ENCODE measurements at places on chromosomes 16 and 17.

DNA sequence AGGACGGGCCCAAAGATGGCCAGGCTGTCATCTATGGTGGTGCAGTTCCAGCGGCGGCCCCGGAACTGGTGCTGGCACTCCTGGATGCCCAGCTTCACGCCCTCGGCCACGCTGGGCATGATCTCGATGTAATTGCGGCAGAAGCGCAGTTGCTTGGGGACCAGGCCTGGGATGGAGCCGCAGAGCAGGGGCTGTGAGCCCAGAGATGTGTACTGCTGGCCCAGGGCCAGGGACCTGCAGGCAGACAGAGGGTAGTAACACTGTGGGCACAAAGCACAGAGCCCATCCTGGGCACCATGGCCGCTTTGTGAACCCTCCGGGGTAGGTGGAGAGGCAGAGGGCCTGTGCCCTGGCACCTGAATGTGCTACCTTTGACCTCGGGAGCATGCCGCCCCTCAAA, 44.8 kb downstream of the WNT3 start:
- peak; percentile 21 for DNase-seq

- no peak for DNase-seq
Observed at GRCh38 chr17:16007439-16007838, 7.8 kb downstream of the TTC19 start.

GRCh38 chr17:83100220-83100852, 20.9 kb downstream of the METRNL start:
- no peak for DNase-seq

GRCh38 chr16:20333120-20333519, 5.8 kb upstream of the GP2 start:
- DNase-seq, result no peak

DNA sequence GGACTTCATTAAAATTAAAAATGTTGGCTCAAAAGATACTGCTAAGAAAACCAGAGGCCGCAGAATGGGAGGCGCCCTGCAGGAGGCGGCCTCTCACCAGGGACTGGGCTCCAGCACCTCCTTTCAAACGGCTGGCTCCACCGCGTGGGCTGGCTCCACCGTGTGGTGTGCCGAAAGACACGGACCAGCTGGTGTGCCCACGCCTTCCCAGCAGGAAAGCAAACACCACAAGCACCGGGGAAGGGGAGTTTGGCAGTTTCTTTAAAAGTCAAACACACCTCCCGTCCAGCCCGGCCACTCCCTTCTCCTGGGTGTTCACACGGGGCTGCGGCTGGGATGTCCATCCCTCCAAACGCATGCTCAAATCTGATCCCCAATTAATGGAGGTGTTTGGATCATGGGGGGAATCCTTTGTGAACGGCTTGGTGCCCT, 13.9 kb downstream of the HAGH start:
- peak; percentile 59 for DNase-seq

- no peak for DNase-seq
Observed at GRCh38 chr17:16419929-16420271, 4.5 kb downstream of the TRPV2 start.

DNA sequence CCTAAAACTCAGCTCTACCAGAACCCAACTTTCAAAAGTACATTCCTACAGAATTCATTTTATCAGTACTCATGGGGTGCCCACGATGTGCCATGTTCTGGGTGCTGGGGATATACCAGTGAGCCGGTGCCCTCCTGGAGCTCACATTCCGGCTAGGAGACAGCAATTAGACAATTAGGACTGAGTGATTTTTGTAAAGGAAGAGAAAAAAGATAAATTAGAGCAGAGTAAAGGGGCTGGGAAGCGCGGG, 449 bp upstream of the MRPL58 start:
- DNase-seq, result no peak

GRCh38 chr16:68643847-68644246, 1.3 kb upstream of the CDH3 start:
- DNase-seq, result no peak

- DNase-seq, result no peak
Observed at GRCh38 chr17:81222620-81222905, 202 bp downstream of the CEP131 start.

DNA sequence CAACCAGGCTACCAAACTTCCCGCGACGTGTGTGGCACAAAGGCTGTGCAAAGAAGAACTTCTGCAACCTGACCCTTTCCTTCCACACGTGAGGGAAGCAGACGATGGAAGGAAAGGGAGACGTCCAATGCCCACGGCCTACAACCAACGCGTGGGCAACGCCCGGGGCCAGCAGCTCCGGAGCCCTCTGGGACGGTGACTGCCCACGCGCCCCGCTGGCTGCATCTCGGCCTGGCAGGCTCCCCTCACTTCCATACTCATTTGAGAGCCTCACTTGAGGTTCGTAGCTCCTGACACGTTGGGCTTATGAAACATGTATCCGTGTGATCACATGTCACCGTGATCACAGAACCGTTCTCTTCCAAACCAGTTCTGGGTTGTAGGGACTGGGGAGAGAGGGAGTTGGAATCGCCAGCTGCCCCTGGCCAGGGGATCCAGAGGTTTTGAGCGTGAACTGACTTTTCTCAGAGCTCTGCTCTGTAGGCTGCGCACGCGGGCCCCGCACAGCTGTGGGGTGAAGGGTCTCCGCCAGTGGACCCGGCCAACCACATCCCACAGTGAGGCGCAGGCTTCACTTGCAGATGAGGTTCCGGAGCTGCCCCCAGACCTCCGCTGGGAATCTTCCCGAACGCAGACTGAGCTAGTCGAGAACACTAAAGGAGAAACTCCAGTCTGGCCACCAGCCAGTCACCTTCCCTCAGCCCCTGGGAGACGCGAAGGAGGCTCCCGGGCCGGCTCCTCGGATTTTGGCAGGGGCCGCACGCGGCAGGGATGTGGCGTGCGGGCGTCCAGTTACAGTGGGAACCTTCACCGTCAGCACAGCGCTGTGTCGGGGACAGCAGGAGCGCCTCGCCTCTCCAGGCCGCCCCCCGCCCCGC, 1.0 kb downstream of the LMF1 start:
- DNase-seq, result no peak

- no peak for DNase-seq
Observed at GRCh38 chr17:81006891-81007290, 15.2 kb downstream of the CHMP6 start.

- DNase-seq, result no peak
Observed at GRCh38 chr17:28907709-28908475, 5.0 kb upstream of the DHRS13 start.

- no peak for DNase-seq
Observed at GRCh38 chr17:28725660-28726225, 290 bp downstream of the TLCD1 start.

DNA sequence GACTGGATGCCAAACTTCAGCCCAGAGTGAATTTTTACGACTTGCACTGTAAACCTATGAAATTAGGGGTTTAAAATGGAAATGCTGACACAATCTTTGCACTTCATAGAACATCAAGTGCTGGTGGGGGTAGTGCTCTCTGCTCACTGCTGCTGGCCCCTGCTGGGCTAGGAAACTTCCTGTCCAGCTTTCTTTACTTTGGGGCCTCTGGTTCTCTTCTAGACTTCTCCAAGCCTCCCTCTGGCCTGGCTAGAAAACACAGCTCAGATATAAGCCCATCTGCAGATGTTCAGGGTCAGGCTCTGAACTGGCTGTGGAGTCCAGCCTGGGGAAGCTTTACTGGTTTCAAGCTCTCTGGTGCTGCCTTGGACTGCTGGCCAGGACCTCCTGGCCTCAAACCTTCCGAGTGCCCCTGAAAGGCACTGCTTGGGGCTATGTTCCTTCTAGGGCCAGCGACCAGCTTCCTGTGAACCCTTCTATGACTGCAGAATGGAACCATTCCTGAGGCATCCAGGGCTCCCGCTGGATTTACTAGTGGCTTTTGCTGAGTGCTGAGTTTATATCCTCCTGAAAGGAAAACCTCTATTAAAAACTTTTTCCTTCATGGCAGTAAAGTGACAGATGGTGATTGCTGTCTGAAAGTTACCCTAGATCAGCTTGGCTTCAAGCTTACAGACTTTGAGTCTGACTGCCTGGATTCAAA, 59.4 kb downstream of the TBX4 start:
- no peak for DNase-seq

GRCh38 chr17:79778504-79779083, 646 bp downstream of the CBX2 start:
- peak; percentile 64 for DNase-seq

DNA sequence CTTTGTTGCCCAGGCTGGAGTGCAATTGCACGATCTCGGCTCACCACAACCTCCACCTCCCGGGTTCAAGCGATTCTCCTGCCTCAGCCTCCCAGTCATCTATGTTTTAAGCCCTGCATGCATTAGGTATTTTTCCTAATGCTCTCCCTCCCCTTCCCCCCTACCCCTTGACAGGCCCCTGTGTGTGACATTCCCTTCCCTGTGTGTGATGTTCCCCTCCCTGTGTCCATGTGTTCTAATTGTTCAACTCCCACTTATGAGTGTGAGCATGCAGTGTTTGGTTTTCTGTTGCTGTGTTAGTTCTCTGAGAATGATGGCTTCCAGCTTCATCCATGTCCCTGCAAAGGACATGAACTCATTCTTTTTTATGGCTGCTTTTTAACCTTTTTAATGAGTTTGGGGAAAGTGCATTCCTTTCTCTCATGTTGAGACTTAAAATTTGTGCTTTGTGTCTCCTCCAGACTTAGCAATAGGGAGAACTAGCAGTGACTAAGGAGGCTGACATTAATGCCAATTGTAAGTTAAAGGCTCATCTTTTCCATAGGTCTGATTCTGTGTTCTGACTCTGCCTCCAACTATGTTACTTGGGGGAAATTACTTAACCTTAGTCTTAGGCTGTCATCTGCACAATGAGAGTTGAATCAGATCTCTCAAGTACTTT, 17.7 kb upstream of the PHAF1 start:
- no peak for DNase-seq

GRCh38 chr16:69859105-69859989, 91.8 kb upstream of the CLEC18A start:
- DNase-seq, result peak; percentile 54

DNA sequence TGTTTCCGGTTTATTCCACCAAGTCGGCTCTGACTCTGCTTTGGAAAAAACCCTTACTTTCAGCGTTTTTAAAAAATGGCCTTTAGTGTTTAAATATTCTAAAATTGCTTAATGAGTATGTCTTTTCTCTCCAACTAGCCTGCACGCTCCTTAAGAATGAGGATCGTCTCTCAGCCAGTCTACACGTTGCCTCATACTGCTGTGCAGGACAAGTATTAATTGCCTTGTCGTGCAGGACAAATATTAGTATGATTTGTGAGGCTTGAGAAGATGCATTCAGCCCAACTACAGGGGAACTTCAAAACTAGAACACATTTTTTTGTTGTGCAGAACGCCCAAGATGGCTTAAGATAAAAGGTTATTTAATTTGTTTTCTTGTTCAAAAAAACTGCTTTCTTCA, 61.2 kb downstream of the MARCHF10 start:
- no peak for DNase-seq

GRCh38 chr17:63498626-63499195, 21.9 kb downstream of the ACE start:
- no peak for DNase-seq

DNA sequence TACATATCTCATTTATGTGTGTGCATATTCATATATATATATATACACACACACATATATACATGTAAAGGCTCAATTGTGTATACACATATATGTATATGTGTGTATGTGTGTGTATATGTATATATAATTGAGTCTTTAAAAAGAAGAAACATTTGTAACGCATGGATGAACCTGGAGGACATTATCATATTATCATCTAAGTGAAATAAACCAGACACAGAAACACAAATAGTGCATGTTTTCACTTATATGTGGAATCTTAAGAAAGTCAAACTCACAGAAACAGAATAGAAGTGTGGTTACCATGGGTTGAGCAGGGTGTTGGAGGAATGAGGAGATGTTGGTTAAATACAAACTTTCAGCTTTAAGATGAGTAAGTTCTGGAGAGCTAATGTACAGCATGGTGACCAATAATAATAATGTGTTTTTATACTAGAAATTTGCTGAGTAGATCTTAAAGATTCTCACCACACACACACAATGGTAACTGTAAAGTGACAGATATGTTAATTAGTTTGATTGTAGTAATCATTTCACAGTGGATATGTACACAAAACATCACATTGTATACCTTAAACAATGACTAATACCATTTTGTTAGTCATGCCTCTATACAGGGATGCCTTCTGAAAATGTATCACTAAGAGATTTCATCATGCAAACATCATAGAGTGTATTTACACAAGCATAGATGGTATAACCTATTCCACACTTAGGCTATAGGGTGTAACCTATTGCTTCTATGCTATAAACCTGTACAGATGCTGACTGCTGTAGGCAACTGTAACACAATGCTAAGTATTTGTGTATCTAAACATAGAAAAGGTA, 132.6 kb upstream of the CACNG5 start:
- DNase-seq, result no peak

DNA sequence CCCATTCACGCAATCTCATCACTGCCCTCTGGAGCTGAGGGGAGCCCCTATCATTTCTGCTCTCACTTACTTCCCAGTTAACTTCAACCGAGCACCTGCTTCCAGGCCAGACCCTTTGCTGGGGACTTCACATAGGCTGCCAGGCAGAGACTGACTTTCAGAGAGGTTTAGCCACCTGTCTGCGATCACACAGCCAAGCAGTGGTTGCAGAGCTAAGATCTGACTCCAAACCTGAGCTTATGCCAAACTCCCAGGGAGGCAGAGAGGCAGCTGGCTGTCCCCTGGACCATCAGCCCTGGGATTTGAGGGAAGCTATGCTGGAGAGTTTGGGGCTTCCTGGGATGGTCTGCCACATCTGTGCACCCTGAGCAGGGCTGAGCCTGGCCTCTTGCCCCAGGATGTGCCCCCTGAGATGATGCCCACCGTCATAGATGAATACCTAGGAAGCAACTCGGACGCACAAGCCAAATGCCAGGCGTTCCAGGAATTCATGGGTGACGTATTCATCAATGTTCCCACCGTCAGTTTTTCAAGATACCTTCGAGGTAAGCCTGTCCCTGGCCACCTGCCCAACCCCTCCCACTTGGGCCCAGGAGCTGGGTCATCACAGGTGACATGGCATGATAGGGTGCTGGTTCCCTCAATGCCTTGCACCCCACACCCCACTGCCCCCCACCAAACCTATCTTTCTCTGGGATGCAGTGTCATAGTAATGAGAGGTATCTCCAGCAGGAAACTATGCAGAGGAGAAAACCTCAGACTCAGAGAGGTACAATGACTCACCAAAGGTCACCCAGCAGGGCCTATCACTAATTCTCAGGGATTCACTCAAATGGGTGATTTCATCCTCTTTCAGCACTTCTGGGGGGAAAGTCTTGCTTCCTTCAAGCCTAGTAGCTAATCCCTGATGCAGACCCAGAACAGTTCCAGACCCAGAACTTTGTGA, 10.0 kb downstream of the CES3 start:
- no peak for DNase-seq

DNA sequence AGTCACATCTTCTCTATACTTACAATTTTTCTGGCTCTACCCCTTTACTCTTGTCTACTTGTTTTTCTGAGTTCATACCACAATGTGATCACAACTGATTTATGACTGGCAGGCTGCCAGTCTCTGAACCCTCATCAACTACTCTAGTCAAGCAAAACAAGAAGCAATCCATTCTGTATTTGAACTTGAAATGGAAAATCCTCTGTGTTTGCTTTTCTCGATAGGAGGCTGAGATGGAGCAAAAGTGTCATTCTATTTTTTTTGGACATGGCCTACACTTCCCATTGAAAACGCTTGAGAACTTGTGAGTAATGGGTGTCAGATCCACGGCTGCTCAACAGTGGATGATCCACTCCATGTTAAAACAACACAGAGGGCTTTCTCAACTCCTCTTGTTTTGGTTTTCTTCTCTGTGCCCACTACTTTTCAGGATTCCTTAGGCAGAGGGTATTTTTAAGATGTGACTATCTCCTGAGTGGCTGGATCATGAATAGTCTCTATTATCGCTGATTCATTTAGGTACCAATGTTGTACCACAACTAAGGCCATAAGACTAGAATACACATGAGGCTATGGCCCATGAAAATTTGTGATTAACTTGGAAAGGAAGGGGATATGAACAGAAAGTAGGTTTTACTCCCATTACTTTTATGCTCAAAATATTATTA, 11.7 kb downstream of the TMEM100 start:
- DNase-seq, result no peak
